GM04504 (cell line): ENCODE measurements at places on chromosomes 1 and 21.
A peak's percentile ranks its signal among the peaks of the same experiment; 100 is the strongest.

- DNase-seq, result no peak
Measured at GRCh38 chr21:25979845-25980616, 190.5 kb downstream of the APP start.

DNA sequence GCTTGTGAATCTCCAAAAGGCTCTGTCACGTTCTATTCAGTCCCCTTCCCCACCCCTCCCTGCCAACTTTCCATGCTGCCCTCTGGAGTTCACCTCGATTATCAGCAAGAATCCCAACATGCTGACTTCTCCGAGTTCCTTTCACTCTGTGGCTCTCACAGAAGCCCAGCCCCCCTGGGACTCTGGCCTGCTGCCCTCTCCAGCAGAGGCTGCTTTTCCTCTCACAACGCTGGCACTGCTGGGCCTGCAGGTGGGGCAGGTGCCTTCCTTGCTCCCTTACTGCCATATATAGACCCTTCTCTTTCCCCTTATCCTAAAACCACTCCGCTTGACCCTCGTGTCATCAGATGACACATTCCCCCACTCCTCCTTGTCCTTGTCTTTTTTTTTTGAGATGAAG lies 10.2 kb upstream of the RNF186 start:
- no peak for DNase-seq

DNA sequence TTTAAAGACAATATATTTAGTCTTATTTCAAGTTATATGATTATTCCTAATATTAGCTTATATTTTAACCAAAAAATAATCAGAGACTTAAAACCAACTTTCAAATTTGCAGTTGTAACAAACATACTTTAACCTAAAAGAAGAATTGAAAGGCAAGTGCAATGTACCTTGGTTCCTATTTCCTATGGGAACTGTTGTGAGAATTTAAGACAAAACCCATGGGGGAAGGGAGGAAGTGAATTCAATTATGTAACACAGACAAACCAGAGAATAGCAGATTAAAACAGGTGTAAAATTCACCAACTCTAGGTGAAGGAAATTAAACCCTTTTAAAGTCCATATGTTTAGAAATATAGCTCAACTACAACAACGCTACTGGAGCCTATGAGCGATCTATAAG lies 22.6 kb upstream of the CR2 start:
- DNase-seq, result no peak

DNA sequence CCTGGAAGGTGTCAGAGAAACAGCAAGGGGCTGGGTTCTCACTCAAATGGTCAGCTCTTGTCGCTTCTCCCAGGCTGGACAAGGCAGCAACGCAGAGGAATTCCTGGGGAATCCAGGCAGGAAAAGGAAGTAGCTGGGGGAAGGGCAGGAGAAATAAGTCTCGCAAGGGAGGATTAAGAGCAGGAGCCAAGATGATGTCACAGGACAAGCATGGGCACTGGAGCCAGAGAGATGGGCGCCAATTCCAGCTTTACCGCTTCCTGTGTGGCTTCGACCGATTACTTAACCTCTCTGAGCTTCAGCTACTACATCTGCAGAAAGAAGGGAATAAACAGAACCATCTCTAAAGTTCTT lies 70.5 kb downstream of the SSBP3 start:
- peak; percentile 93 for DNase-seq

DNA sequence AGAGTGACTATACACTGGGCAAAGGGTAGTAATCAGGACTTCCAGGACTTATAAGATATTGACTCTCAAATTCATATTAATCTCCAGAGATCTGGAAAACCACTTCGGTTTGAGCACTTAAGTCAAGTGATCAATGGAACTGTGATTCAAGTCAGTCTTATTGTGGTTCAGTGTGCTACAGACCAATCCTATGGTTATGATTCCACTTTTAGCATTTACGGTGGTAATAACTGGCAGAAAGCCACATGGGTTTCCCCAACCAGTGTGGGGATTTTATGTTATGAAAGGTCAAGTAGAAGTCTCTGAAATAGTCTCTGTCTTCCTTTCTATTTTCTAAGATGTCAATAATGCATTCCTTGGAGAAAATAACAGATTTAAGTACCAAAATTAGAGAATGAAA lies 151.3 kb upstream of the NEGR1 start:
- DNase-seq, result no peak

DNA sequence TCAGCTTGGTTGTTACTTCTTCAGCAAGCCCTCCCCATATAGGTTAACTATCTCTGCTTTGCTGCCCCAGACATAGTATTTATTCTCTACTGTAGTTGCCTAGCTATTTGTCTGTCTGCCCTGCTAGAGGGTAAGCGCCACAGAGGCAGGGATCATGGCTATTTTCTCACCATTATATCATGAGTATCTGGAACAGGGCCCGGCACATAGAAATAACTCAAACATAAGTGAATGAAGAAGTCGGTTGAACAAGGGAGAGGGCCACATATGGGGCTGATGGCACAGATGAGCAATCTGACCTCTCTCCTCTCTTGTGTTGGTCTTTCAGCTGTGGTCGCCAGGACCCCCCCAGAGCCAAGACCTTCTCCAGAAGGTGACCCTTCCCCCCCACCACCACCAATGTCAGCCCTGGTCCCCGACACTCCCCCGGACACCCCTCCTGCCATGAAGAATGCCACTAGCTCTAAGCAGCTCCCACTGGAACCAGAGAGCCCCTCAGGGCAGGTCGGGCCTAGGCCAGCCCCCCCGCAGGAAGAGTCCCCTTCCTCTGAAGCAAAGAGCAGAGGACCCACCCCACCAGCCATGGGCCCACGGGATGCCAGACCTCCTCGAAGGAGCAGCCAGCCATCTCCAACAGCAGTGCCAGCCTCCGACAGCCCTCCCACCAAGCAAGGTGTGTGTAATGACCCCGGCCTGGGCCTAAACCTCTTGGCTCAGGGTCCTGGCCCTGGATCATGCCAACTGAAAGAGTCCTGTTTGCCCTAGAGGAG lies 14.9 kb downstream of the MAP7D1 start:
- DNase-seq, result no peak

DNA sequence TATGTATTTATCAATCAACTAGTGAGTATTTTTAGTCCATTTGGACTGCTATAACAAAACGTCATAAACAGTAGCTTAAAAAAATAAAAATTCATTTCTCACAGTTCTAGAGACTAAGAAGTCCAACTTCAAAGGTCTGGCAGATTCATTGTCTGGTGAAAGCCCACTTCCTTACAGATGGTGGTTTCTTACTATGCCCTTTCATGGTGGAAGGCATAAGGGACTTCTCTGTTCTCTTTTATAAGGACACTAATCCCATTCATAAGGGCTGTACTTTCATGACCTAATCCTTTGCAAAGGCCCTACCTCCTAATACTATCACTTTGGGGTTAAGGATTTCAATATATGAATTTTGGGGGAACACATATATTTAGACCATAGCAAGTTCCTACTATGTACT lies 37.9 kb downstream of the KRTAP20-3 start:
- no peak for DNase-seq

DNA sequence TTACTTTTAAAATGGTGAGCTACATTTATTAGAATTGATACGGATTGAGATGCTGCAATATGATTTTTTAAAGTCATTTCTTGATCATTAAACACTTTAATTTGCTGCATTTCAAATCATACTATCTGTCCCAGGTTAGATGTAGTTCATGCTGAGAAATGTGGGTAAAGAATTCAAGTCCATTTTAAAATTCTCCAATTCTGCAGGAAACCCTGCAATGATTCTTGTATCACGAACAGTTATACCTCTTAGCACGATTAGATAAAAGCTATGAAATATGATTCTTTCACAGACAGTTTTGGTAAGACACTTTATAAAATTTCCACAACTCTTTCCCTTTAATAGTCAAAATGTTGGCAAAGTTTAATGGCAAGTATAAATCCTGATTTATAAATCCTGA lies 693.4 kb downstream of the ADGRL2 start:
- DNase-seq, result no peak

DNA sequence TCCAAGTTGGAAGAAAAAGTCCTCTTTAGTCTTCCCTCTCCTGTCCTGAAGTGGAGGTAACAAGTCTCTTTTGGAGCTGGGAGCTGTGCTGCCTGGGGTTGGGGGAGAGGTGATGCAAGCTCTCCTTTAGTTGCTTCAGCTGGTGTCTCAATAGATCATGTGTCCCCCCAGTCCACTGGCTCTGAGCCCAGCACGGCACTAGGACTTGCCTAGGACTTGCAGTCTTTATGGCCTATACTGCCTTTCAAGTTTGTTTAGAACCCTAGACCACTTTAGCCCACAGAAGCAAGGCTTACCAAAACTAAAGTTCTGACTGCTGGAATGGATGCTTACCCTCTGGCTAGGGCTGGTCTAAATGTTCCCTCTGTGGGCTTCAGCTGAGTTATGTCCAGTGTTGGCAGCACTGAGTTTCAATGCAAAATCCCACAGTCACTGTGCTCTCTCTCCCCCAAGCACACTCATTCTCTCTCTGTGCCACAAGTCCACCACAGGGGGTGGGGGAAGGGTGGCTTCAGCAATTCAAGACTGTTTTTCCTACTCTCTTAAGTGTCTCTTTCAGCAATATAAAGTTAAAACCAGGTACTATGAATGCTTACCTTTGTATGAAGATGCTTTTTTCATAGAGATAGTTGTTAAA lies 185.0 kb downstream of the DNAH14 start:
- no peak for DNase-seq

- no peak for DNase-seq
Measured at GRCh38 chr1:78333502-78333901, 157.3 kb upstream of the PTGFR start.
